ENCODE measurements at places on chromosomes 7 and 10.

DNA sequence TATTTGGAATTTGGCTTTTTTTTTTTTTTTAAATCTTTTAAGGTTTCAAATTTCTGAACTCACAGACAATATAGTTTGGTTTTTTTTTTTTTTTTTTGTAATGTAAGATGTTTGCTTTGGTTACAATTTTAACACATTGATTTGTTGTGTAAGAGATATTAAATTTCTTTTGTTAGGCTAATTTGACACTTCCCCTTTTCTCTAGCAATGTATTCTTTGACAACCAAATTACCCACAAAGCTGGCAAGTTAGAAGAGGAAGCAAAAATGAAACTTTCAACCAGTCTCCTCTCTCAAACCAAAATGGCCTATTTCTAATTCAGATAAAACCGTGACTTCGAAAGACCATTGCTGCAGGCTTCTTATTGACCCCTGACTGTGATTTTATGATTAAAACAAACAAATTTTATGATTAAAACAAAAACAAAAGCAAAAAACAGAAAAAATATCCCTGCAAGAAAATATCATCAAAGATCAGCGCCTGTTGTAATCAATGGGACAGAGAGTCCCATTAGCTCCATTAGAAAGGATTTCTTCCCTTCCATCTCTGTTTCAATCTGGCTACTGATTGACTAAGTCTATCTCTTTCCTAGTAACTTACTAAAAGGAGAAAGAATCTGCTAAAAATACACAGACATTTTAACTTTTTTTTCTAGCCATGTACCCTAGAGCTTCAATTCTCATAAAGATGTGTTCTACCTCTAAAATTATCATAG, 489.2 kb downstream of the MDFIC start:
- DNase-seq, result no peak

- no peak for DNase-seq
Observed at GRCh38 chr7:151032936-151033863, 5.0 kb downstream of the ABCB8 start.

DNA sequence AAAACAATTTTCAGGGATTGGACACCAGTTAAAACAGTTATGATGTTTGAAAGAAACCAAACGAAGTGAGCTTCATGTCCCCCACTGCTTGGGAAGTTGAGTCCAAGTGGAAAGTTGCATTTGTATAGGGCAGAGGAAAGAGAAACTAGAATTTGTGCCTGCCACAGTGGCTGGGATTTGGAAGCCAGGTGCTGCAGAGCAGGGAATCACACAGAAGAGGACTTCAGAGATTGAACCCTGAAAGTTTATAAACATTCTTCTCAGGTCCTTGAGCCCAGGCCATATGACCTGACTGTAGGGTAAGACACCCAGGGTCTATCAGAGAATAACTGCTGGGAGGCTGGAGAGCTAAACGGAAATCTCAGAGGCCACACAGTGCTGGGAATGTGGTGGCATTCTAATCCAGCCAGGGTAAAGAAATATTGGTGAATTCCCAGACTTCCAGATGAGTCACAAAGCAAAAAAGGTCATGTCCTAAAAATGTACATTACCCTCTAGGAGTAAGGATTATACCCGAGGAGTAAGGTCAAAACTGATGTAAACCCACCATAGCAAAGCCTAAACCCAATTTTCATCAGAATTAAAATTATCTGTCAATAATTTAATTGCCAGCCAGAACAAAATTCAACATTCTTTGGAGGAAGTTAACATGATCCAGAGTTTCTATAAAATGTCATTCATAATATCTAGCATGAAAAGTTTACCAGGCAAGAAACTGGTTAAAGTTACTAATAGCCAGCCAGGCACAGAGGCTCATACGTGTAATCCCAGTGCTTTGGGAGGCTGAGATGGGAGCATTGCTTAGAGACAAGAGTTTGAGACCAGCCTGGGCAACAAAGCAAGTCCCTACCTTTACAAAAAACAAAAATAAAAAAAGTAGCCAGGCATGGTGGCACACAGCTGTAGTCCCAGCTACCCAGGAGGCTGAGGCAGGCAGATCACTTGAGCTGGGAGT, 31.2 kb downstream of the TOMM7 start:
- no peak for DNase-seq

GRCh38 chr10:124106241-124106879, 13.0 kb upstream of the CHST15 start:
- DNase-seq, result no peak

DNA sequence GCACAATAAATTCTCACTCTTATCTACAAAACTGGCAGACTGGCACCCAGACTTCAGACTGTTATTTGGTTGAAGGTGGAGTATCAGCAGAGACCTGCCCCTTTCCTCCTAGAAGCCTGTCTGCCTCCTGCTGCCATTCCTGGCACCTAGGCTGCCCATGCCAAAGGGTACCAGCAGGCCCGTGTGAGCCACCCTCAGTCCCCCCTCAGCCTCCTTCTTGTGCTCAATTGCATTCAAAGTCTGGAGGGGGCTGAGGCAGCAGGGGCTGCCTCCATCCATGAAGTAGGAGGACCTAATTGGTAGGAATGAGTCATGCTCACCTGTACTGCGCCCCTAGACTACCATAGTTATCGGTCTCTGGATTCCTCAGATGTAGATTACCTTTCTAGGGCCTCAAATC, 440.9 kb upstream of the GRM3 start:
- DNase-seq, result no peak

All from NCI-H1694 (cell line).